Sigmoid colon (tissue), 7 donors: ENCODE measurements at places on chromosomes 7 and 10. TPM values are rescaled to one million over a fixed set of nuclear protein-coding genes. Genes with fewer than 3 reads are reported as not detected.

The ZNF716 gene
- not detected for total RNA-seq

The HOXA3 gene
- total RNA-seq, result 20.8 TPM

The ADCY1 gene
- 0.71 TPM for total RNA-seq

The FAM237B gene
- total RNA-seq, result not detected

The MMD2 gene
- 0.71 TPM for total RNA-seq

The CCM2 gene
- total RNA-seq, result 40.7 TPM

The PTPRN2 gene
- 4.9 TPM for total RNA-seq

The LRRC4 gene
- total RNA-seq, result 1.4 TPM
